ENCODE measurements at places on chromosomes 6 and 20. TPM values are rescaled to one million over a fixed set of nuclear protein-coding genes. Genes with fewer than 3 reads are reported as not detected.

SYCP2 gene
- 9.5 TPM for total RNA-seq

VNN1 gene
- total RNA-seq = 62.1 TPM

FOXP4 gene
- total RNA-seq = 66.5 TPM

FOXC1 gene
- 9.5 TPM for total RNA-seq

OOEP gene
- total RNA-seq = 0.58 TPM

SLC32A1 gene
- not detected for total RNA-seq

SMPD2 gene
- total RNA-seq = 23.2 TPM

ATP6V1G2 gene
- total RNA-seq = 4.1 TPM

PMEPA1 gene
- total RNA-seq = 83.8 TPM

SNAP91 gene
- 2.5 TPM for total RNA-seq

HNF4A gene
- total RNA-seq = 74.4 TPM

APCDD1L gene
- 1.1 TPM for total RNA-seq

RAD21L1 gene
- not detected for total RNA-seq

DNA sequence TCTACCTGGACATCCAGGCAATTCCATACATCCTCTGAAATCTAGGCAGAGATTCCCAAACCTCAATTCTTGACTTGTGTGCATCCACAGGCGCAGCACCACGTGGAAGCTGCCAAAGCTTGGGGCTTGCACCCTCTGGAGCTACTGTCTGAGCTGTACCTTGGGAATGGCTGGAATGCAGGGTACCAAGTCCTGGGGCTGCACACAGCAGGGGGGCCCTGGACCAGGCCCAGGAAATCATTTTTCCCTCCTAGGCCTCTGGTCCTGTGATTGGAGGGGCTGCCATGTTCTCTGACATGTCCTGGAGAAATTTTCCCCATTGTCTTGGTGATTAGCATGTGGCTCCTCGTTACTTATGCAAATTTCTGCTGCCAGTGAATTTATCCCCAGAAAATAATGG, 391.9 kb upstream of the CHD6 start:
- no peak for DNase-seq

- no peak for DNase-seq
Measured at GRCh38 chr6:89727501-89727900, 89.0 kb upstream of the LYRM2 start.

DNA sequence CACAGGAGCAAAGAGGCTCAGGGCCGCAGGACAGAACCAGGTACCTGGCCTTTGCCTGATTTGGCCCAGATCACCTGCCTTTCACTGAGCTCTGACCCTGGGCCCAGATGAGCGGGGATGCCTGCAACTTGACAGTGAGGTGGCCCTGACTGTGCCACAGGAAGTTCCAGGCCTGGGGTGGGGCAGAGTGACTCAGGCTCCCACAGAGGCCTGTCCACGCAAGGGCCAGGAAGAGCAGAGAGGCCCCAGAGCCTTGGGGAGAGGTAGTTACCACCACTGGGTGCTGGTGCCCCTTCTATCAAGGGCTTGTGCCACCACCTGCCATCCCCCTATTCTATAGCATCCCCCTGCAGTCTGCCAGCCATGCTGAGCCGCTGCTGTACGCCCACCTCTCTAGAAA, 4.1 kb upstream of the NOL4L start:
- no peak for DNase-seq

DNA sequence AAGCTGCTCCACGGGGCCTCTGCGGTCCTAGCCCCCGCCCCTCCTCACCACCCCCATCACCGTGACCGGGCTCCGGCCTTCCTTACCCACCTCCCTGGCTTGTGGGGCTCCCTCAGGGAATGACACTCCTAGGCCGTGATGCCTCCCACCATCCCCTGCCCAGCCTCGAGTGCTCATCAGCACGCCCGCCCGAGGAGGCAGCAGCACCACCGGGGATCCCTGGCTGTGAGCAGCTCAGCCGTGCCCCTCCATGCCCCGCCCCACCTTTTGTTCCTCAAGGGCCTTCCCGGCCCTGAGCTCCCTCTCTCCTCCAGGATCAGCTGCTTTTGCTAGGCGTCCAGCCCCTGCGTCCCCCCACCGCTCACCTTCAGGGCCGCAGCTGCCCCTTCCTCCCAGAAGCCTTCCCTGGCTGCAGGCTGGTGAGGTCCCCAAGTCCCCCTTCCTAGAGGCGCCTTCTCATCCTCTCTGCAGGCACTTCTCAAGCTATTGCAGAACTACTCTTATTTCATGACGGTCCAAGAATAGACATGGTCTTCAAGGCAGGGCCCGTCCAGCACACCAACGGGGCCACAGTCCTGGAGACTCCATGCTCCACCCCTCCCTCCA, 3.0 kb downstream of the FNDC11 start:
- no peak for DNase-seq

- DNase-seq = no peak
Measured at GRCh38 chr6:17987447-17987696, at the start of gene KIF13A. KIF13A (minus strand) TSS chr6:17987635; CDS start chr6:17987463, 172 bp downstream.

GRCh38 chr20:59388402-59388801, 88.0 kb downstream of the EDN3 start:
- DNase-seq = no peak

- DNase-seq = no peak
Measured at GRCh38 chr6:32047084-32047478, 8.9 kb downstream of the CYP21A2 start.

DNA sequence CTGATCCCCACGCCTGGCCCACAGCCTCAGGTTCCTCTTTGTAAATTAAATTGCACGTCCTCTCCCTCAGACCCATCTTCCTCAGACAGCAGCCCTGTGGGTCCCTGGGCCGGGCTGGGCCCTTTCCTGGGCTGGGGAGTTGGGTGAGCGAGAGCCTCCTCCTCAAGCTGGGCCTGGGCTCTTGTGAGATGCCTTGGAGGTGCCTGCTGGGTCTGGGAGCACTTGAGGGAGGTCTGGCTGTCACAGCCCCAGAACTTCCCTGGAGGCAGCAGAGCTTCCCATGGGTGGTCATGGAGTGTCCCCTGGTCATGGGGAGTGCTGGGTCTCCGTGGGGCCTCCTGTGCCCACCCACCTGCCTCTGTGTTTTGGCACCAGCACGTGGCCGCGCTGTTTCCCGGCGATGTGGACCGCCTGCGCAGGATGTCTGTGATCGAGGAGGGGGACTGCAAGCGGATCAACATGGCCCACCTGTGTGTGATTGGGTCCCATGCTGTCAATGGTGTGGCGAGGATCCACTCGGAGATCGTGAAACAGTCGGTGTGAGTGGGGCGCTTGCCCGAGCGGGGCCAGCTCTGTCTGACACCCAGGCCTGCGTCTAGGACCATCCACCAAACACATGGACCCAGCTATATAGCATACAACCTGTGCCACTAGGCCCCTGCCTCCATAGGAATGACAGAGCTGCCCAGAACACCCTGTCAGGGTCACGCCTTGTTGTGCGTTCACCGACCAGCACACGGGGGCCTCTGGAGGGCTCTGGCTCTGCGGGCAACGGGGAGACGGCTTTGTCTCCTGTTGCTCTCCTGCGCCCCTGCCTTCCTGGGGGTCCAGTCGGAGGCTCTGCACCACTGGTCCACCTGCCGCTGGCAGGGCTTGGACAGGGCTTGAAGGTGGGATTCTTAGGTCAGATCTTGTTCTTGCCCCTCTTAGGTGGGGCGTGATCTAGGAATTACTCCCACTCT, 33.0 kb downstream of the PYGB start:
- DNase-seq = no peak

DNA sequence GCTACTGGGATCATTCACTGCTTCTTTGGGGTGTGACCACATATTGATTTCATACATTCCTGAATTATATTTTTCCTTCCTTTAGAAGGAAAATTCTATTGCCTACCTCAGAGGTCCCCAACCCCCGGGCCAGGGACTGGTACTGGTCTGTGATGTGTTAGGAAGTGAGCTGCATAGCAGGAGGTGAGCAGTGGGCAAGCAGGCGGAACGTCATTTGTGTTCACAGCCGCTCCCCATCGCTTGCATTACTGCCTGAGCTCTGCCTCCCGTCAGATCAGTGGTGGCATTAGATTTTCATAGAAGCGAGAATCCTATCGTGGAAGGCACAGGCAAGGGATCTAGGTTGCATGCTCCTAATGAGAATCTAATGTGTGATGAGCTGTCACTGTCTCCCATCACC, 107.3 kb downstream of the PHACTR1 start:
- DNase-seq = no peak

DNA sequence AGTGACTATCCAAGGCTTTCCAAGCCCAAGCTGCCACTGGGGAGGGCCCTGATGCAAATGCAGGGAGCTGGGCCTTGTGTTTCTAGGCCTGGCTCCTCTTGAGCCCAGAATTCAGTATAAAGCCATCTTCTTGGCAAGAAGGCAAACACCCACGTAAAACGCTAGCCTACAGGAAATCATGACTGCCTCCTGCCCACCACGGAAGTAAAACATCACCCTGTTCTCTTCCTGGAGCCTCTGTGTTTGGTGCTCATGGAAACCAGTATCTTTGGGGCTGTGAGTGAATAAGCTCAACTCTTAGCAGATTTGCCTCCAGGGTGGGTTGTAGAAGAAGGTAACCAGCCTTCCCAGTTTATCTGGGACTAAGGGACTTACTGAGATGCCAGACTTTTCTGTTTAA, 271.0 kb downstream of the ZNF217 start:
- DNase-seq = no peak

DNA sequence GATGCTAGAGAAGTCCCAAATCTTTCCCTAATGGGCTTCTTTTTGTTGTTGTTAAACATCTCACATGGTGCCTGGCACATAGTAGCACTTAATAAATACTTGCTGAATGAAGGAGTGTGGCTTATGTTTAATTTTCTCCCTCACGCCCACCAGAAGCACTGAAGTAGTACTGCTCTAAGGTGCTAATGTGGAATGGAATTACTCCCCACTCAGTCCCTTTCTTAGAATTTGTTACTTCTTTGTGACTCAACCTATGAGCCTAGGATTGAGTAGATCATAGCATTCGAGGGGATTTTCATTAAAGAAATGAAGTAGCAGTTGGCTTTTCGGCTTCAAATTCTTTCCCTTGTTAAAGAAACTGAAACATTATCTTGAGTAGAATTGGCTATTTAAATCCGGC, 192.8 kb downstream of the CLIC5 start:
- DNase-seq = no peak

DNA sequence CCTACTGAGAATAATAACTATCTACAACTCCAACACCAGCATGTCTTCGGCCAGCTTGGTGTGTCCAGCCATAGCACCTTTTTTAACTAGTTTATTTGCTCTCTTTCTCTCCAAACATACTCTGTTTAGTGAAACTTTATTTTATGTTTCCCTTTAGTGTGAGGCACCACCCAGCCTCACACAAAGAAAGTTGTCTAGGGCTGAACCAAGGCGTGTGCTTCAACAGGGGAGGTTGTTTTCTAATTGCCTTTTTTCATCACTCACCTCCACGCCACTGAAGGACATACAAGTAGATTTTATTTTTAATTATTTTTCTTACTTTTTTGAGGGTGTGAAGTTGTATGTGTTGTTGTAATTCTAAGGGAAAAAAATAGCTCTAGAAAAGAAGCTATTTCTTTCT, 125.6 kb upstream of the MARCKS start:
- no peak for DNase-seq

GRCh38 chr6:41774841-41775240, 4.9 kb downstream of the FRS3 start:
- DNase-seq = no peak

DNA sequence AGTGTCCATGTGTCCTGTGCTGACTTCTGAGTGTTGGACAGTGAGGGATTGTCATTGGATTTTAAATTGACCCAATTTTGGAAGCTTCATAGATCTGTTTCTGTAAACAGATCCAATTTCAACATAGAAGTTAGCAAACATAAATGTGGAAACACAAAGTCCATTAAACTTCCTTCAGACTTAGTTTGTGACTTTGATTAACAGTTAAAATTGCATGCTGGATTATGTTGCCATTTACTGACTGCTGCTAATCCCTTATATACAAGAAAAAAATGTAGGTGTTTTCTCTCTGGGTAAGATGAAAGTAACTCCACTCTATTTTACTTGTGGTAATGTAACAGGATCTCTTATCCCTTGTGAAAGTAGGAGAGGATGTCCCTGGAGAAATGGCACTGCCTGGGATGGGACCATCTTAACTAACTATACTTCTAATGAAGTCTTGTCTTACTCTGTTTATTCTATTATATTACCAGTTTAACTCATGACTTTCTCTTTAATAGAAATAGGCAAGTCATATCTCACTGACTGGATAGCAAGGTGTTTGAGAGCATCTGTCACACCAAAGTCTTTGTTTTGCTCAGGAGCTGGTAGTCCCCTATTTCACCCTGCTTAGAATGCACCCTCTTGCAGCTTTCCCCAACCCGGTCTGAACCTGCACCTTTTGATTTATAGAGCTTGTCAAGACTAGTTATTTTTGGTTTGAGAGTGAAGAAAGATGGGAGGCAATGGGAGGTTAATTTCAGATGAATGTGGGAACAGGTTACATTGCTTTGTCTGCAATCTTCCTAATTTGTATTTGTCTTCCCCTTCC, 7.2 kb downstream of the TPX2 start:
- DNase-seq = no peak

DNA sequence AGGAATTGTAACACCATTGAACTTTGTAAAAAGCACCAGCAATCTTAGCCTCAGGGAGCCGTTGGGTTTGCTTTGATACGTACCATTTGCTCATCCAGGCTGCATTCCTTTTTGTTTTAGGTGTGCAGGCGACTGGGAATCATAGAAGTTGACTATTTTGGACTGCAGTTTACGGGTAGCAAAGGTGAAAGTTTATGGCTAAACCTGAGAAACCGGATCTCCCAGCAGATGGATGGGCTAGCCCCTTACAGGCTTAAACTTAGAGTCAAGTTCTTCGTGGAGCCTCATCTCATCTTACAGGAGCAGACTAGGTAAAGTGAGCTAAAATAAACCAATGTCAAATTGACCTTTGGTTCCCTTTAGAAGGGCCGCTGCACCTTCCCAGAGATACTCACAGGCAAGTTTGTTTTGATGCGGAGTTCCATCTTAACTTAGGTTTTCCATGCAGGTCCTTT, 1.6 kb downstream of the MYLIP start:
- peak; percentile 14 for DNase-seq

DNA sequence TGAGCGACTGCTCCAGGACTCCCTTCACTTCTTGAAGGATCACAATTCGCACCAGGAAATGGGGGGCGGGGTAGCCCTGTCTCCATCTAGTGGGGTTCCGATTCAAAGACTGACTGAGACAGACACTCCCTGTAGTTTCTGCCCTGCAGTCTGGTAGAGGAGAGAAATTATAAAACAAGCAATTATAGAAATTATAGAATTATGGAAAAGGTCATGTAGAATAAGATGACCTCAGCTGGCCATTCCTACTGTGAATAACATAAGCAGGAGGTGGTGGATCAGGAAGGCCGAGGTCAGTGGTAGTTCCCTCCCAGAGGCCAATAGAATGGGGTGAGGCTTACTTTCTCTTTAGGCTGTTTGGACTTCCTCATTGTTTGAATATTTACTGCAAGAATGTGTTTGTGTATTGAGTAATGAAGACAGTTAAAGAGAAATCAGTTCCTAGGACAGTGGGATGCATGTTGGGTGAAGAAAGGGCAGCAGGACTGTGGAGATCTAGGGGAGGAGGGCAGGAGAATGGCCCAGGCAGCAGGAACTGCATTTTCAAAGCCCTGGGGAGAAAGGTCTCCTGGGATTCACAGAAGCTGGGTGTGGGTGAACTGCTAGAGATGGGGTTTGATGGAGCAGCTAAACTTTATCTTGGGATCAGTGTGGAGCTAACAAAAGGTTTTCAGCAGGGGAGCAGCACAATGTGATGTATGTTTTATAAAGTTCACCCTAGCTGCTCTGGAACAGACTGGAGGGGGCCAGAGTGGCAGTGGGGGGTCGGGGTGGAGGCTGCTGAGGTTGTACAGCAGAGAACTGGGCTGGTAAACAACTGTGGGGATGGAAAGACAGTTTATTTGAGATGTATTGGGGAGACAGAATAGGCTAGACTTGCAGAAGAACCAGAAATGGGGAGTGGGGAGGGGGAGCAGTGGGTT, 2.1 kb downstream of the ZNF341 start:
- peak; percentile 65 for DNase-seq
